ENCODE measurements at places on chromosomes 3 and 15.

GRCh38 chr15:85443593-85444087 is 63.2 kb downstream of the AKAP13 start:
- DNase-seq, result peak; percentile 49

DNA sequence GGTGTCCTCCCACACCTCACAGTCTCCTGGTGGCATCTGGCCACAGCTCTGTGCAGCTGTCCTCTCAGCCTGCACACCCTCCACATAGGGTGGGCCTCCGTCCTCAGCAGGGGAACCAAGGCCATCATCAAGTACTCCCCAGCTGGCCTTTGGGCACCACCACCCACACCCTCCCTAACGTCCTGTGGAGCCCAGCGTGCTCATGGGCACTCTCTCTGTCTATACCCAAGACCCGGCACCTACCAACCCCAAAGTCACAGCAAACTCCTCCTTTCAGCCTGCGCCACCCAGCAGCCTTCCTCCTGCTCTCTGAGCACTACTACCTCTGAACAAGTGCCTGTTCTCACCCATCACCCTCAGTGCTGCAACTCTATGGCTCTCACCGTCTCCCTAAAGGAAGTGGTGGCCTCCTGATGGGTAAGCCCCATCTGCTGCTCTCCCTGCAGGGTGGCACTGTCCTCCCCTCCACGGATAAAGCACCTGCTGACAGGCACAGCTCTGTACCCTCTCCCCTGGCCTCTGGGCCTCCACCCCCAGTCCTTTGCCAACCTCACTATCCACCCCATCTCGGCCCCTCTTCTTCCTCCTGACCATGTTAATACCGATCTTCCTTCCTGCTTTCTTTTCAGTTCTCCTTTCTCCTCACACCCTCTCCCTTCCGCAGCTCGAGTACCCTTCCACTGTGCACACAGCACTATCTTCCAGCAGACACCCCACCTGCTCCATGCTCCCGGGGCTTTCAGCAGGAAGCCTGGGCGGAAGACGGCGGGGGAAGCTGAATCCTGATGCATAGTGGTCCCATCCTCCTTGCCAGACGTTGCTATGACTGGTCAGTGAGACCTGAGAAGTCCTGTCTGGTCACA is 31.5 kb downstream of the SLC41A3 start:
- no peak for DNase-seq

DNA sequence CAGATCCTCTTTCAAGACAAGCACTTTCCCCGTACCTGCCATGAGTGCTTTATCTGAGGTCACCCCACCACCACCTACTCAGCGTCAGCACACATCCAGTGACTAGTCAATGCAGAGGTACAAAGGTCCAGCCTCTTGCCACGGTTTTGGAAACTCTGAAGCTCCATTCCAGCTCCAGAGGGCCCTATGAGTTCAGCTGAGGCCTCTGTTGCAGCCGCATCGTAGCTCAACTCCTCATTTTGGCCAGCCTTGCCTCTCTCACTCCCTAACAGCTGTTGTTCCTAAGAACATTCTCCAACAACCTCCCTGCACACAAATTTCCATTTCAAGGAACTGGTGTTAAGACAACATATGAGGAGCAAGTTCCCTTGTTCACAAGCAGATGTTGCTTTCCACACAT is 405.1 kb upstream of the PROK2 start:
- no peak for DNase-seq

DNA sequence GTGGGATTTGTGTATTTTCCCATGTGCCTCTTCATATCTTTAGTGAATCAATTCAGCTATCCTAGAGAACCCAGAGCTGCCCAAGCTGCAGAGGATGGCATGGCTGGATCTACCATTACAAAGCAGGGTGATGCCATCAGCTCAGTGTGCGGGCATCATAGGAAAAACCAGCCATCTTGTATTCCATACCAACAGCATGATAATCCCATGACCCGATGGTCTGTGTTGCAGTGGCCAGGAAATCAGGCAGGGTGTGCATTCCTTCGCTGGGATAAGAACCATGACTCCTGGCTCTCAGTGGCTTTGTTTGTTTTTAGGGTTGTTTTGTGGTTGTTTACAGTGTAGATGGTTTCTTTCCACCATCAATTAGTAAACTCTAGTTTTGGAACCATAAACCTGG is 36.0 kb downstream of the ARHGAP31 start:
- DNase-seq, result no peak

DNA sequence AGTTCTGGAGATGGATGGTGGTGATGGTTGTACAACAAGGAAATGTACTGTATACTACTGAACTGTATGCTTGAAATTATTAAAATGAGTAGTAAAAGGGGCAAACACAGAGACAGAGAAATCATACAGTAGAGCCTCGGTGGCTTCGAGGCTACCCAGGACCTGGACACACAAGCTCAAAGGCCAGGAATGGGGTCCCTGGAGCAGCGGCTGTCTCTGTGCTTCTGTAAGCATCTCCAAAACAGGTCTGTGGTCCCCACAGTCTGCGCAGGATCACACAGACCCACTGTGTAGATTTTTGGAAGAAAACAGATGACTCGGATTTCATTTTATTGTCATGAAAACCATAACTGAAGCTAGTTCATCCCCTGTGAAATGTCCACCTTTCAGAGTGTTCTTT is 39.7 kb downstream of the PGPEP1L start:
- no peak for DNase-seq

DNA sequence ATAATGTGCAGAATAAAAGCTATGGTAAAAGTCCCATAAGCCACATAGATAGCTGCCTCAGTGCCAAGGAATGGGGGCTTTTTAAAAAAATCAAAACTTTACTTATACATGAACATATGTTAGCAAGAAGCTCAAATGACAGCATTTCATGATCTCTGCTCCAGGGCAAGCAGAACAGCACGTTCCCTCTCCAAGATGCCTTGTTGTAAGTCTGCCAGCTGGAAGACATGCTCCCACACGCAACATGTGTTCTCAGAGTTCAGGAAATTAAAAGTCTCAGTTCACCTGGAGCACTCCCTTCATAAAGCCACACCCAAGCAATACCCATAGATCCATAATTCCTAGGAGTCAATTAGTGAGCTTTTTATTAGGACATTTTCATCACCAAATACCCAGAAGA is 52.2 kb downstream of the ABI3BP start:
- DNase-seq, result no peak

GRCh38 chr3:10294030-10294586 is 1.4 kb upstream of the GHRL start:
- DNase-seq, result no peak

DNA sequence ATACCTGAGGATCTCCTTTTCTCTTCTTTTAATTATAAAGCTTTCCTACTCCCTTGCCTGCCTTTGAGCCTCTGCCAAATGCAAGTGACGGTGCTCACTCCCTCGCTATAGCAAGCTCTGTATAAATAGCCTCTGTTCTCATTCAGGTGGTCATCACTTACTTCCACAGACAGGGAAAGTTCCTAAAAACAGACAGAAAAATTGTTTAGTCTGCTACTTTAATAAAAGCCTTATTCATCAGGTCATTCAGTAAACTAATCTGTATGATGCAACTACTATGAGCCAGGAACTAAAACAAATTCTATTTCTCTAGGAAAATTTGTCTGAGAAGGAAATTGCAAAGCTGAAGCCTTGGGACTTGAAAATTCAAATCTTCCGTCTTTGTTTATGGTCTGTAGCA is 10.2 kb upstream of the DLG1 start:
- DNase-seq, result no peak

DNA sequence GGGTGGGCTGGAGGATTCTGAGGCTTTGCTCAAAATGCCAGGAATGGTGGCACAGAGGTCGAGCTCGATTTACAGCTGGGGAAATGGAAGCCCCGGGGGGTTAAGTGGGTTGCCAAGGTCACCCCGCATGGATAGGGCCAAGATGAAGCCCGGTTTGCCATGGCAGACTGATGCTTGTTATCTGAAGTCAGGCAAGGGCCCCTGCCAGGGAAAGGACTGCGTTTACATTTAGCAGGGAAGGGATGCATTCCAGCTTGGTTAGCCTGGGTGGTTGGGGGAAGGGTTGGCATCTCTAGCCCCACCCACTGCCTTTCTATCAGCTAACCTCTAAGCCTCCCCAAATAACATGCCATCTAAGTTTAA is 79.0 kb downstream of the RPLP1 start:
- DNase-seq, result no peak

GRCh38 chr3:51830836-51831385 is 30.5 kb upstream of the IQCF2 start:
- no peak for DNase-seq

GRCh38 chr3:177787279-177788041 is 590.2 kb upstream of the TBL1XR1 start:
- no peak for DNase-seq

DNA sequence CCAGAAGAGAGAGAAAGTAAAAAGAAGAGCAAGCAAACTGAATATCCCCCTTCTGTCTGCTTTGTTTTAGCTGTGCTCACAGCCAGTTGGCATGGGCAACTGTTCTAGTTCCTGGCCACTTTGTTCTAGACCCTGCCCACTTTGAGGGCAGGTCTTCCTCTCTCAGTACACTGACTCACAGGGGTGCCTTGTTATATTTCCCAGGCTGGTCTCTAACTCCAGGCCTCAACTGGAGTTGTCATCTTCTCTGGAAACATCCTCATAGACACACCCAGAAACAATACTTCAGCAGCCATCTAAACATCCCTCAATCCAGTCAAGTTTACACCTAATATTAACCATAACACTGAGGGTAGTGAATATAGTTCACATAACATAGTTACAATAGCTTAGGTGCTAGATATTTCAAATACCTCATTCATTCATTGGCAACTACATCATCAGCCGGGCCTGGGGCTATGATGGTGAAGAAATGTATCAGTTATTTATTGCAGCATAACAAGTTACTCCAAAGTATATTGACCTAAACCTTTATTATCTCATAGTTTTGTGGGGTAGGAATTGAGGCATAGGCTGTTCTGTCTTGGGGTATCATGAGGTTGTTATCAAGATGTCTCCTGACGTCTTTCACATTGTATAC is 106.0 kb downstream of the UBE2E2 start:
- no peak for DNase-seq

- no peak for DNase-seq
These were observed 48.8 kb downstream of the UBP1 start for GRCh38 chr3:33391255-33391995.

All from SHP77 (cell line).